ENCODE measurements at places on chromosomes 1 and 21.

GRCh38 chr21:19440792-19441655, 1037.4 kb upstream of the TMPRSS15 start:
- DNase-seq: no peak

DNA sequence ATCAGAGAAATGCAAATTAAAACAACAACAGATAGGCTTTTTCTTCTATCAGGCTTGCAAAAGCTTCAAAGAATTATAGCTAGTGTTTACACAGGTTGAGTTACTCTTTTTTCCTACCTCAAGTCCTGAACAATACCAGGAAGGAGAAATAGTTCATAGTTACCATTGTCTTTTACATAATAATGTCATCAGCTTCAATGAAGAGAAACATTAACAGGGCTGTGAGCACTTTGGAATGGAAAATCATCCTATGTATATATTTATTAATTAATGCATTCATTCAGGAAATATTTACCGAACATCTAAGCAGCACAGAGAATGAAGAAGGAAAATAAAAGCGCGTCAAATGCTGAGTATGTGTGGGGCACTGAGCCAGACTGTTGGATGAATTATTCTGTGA, 197.3 kb downstream of the ZBTB18 start:
- no peak for DNase-seq

- no peak for DNase-seq
These were observed 169.6 kb downstream of the ROR1 start for GRCh38 chr1:63943393-63943792.

- peak; percentile 81 for DNase-seq
These were observed 20.6 kb downstream of the TCEA3 start for GRCh38 chr1:23403735-23404486.

DNA sequence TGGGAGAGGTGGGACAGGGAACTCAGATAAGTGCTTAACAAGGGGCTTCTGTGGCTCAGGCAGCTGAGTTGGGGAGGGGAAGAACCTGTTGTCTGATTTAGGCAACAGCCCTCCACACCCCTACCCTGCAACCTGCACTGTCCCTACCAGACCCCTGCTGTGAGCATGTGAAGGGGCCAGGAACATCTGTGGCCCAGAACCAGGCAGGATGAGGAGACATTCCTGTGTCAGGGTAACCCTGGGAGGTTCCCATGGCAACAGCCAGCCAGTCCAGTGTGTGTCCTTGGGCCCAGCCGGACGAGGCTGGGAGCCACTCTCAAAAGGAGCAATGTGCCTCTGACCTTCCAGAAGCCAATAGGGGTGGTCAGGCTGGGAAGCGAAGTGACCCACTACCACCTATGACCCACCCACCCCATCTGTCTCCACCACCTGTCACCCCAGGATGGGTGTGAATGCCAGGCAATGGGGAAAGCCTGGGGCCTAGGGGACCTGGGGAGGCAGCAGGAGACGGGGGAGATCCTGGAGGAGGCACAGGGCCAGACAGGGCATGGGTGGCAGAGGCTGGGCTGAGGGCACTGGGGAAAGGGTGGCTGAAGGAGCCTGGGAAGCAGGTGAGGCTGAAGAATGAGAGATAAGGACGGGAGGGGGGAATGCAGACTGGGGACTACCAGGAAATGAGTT, 5.0 kb upstream of the PMVK start:
- DNase-seq: no peak

GRCh38 chr1:232902774-232903350, 47.5 kb upstream of the NTPCR start:
- DNase-seq: no peak

- no peak for DNase-seq
These were observed 43.9 kb downstream of the ABCG1 start for GRCh38 chr21:42262831-42263231.

GRCh38 chr1:35914717-35915116, 16.2 kb upstream of the AGO3 start:
- DNase-seq: no peak

DNA sequence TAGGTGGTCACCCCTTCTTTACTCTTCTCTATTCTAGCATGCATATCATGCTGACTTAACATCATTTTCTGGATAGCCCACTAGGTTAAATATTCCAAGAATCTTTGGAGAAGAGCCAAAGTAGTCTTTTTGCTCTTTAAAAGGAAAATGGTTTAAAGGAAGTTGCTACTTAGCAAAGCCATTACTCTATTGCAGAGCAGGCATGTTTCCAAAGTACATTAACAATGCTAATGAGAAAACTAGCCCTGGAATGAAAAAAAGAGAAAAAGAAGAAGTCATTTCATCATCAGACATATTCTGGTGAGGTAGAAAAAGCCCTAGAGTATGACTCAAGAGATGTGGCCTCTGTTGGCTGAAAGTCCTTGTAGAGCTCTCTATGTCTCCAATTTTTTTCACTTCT, 74.0 kb downstream of the NUF2 start:
- no peak for DNase-seq

GRCh38 chr1:55781944-55782482, 566.8 kb upstream of the USP24 start:
- DNase-seq: no peak

- peak; percentile 34 for DNase-seq
These were observed 514 bp downstream of the S1PR1 start for GRCh38 chr1:101237229-101237837.

- DNase-seq: no peak
These were observed 126.0 kb downstream of the KIAA0319L start for GRCh38 chr1:35431173-35431599.

- DNase-seq: no peak
These were observed 1.9 kb upstream of the NAV1 start for GRCh38 chr1:201537028-201537427.

DNA sequence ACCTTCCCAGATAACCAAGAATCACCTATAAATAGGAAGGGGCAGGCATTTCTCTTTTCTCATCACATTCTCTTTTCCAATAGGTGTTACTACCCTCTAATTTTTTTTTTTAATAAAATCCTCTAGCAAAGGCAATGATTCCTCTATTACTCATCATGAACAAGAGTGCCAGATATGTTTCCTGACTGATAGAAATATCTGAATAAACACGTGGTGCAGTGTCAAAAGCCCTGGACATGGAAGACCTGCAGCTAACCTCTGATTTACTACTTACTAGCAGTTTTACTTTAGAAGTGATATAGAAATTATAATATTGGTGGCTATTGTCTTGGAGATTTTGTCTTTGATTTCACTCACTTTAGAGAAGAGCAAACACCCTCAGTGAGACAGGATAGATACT, 194.6 kb upstream of the SAMSN1 start:
- DNase-seq: no peak

DNA sequence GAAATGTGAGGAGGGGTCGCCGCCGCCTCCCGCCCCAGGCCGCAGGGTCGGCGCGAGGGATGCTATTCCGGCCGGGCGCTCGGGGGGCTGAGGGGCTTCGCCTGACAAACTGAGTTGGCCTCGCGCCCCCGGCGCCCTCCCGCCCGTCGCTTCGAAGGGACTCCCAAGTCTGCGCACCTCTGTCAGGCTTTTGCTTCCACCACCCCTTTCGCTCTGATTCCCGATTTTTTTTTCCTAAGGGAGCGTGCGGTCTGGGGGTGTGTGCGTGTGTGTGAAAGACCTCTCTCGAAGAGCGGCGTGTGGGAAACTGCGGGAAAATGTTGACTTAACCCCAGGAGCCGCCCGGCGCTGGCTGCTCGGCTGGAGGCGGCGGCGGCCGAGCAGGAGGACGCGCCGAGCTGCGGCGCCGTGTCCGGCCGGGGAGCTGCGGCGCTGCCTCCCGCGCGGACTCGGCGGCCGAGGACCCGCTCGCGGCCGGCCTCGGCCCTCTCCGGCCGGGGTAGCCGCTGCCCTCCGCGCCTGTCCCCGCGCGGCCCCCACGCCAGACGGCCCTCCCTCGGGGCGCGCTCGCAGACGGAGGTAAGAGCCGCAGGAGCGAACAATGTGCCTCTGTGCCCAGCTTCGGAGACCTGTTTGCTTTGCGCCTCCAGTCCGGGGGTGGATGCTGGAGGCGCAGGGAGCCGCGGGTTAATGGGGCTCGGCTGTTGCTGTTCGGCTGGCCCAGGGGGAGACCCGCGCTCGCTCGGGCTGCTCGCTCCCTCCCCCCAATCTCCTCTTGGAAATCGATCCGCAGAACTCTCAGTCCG, 1.1 kb downstream of the ADGRL2 start:
- no peak for DNase-seq

- no peak for DNase-seq
These were observed 8.9 kb downstream of the PLD5 start for GRCh38 chr1:242515555-242515954.

DNA sequence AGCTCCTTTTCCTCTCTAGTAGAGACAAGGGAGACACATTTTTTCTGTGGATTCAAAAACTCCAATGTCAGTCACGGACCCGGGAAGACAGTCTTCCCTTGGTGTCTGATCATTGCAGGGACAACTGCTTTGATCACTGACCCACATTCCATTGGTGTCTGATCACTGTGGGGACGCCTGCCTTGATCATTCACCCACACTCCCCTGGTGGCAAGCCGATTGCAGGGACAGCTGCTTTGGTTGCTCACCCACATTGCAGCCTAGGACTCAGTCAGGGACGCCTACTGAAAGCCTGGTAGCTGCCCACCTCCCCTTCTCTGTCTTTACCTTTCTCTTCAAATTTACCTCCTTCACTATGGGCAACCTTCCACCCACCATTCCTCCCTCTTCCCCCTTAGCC, 206.6 kb upstream of the DUSP10 start:
- no peak for DNase-seq

DNA sequence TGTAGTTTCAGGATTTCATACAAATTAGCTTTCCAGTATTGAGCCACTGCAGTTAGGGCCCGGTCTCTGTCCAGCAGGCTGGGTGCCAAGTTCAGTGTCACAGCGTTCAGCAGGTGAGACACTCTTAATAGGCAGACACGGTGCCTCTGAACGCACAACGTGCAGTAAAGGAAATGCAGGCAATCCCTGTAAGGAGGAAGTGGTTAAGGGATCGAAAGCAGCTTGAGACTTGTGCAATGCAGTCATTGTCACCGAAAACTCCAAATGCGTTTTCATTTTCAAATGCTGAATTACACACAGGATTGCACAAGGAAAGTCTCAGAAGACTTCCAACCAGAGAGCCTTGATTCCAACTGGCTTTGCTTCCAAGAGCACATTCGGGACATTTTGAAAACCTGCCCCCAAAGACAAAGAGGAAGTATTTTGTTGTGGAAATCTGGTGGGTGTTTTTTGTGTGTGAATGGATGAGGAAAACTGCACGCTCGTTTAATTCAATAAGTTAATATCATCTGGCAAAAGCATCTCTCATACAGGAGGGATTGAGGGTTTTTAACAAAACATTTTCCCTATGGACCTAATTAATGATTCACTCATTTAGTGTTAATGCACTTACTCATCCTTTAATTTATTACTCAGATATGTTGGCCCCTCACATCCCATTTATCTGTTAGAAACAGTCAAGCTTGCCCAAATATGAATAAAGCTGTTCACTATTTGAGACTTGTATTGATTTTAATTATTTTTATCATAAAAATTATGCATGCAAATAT, 61.6 kb downstream of the PTGS2 start:
- peak; percentile 46 for DNase-seq

DNA sequence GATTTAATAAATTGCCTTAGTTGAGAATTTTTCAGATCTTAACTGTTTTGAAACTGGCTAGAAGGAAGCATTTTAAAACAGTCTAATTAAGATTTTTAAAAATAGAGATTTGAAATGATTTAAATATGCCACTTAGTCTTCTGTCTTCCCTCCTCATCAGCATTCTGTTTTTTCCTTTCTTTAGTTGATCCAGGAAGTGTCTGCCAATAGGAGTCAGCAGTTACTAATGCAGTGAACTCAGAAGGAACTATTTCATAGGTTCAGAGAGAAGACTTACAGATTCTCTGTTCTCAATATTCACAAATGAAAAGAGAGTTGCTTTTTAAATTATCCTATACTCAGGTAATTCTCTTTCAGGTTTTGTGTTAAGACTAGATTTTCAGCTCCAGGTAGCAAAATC, 84.5 kb downstream of the RPS6KC1 start:
- DNase-seq: no peak

DNA sequence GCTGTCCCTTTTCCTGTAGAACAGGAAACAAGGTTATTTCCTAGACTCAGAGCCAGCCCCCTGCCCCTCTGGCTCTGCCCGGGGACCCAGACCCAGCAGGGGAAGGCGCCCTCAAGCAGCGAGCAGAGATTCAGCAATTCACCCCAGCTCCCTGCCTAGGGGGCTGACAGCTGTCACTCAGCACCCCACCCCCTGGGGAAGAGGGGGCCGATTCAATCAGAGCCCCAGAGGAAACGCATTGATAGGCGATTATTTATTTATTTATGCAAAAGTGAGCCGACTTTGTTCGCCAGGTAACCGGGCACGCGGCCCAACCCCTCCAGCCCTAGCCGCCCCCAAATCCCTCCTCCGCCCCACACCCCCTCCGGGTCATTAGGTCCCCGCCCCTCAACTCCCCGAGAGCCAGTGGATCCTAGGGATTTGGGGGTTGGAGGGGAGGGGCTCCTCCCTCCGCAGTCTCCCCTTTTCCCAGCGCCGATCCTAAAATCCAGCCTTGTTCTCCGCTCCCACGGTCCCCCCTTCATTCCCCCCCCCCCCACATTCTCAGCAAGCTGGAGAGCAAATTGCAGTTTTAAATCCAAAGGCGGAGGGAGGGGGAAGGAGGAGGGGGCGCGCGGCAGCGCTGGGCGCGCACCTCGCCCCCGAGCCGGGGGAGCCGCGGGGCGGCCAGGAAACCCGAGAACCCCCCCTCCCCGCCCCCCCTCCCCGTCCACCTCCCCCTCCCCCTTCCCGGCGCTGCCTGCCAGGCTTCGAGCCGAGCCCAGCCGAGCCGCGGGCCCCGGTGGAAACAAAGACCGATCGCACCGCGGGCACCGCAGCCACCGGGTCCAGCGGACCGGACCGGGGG, 1.3 kb downstream of the AHDC1 start:
- peak; percentile 45 for DNase-seq

DNA sequence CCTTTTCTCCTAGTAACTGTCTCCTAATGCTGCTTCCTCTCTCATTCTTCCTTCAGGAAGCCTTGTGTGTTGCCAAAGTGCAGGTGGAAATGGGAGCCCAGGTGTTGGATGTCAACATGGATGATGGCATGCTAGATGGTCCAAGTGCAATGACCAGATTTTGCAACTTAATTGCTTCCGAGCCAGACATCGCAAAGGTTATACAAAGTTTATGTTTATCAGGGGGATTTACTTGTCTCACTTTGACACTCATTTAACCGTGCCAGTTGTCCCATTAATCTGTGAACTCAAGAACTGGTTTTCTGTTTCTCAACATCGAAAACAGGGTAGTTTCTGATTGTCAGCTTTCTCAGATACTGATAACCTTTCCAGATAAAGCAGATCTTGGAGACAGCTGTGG, 40.4 kb downstream of the MTR start:
- no peak for DNase-seq

DNA sequence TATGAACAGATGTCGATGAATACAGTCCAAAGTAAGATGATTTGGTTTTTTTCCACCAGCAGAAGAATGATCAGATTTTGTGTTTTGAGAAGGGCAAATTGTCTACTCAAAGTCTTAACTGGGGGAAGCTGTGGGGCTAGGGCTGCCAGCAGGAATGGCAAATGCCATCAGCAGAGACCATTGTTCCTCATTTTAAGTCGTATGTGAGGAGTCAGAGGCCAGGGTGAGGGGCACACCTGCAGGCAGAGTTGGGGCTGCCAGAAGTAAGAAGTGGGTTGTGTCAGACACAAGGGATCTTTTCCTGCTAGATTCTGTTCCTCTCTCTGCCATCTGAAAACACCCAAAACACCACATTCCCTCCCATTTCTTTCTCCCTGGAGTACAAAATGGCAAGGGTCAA, 8.7 kb downstream of the PARK7 start:
- no peak for DNase-seq

Measured in CD4-positive, alpha-beta T cell treated with Interleukin-10 for 1 hour (primary cell).